ENCODE measurements at places on chromosomes 7 and 10. TPM values are rescaled to one million over a fixed set of nuclear protein-coding genes. Genes with fewer than 3 reads are reported as not detected.
A peak's percentile ranks its signal among the peaks of the same experiment; 100 is the strongest.

- DNase-seq: no peak
These were observed 689.7 kb upstream of the PHF14 start for GRCh38 chr7:10284001-10284400.

DNA sequence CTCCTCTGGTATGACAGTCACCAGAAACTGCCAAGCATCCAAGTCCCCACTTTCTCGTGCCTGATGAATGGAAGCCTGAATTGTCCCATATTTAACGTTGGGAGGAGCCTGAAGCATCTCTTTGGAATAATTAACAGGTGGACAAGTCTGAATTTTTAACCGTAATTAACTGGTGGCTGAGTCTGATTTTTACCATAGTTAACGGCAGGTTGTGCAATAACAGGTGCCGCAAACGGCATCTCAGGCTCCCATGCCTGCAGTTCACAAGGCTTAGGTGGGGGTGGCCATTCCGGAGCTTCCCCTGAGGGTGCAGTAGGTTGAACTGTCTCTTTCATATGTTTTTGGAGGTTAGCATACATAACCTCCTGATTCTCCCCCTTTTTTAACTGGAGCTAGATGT, 2.0 kb upstream of the GIMAP4 start:
- no peak for DNase-seq

DNA sequence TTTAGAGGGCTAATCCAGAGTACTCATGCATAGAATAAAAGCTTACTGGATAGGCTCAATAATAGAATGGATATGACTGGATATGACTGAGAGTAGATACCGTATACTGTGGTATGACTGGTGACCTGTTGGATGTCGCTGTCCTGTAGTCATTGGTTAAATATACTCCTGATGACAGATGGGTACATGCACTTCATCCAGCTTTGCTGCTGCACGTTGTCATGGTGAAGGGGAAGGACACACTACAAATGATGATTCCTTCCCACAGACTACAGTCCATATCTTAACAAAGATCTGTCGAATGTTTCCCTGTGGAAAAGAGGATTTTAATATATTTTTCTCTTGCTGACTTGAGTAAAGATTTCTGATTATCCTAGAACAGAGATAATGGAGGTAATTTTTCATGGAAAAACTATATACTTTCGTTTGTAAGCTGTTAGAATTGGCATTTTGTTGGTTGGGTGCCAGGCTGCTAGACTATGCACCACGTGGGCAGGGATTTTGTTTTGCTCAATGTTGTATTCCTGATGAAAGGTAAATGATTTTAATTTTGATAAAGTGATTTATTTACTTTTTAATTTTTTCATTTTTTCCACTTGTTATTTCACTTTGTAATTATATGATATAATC, 97.3 kb downstream of the PPP1R9A start:
- DNase-seq: no peak

DNA sequence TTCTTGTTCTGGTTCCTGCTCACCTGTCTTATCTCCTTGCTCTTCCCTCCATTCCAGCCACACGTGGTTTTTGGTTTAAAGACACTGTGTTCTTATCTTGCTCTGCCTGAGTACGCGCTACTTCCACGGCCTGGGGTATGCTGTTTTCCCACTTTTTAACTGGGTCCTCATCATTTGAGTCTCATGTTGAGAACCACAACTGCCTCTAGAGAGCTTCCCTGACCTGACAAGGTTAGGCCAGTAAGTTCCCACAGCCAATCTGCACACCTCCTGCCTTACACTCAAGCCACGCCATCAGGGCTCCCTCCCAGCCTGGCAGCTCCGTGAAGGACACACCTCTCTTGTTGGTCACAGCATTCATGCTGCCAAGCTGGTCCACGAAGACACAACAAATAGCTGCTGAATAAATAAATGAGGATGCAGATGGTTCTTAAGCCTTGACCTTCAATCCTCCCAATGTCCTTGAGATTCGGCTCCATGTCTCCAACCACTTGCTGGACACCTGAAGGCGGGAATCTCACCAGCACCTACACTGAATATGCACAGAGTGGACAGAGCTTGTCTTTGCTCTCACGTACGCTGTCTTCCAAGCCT, 201.7 kb upstream of the KLF14 start:
- DNase-seq: no peak

DNA sequence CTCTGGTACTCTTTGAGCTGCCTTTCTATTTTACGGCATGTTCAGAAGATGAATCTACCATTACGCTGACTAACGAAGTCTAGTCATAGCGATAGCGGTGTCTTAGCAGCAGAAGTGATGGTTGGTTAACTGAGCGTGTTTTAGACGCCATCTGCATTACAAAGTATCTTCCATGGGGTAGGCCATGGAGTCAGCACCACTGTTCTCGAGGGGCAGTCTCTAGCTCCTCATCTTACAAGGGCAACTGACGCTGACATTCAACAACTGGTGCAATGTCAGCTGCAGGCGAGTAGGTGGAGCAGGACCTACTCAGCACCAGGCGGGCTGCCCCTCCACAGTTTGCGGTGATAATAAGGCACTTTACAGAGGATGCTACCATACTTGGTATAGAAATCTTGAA, 88.7 kb downstream of the ADARB2 start:
- no peak for DNase-seq

DNA sequence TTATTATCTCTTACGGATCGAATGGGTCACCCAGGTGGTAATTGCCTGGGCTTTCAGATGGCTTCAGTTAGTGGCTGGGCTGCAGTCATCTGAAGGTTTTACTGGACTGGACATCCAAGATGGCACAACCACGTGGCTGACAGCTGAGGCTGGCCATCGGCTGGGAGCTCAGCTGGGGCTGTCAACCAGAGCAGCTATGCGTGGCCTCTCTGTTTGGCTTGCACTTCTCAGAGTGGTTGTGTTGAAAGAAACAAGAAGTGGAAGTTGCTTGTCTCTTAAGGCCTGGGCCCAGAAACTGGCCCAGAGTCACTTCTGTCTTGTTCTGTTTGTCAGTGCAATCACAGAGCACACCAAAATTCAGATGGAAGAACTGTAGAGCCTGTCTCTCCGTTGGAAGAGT, 5.7 kb upstream of the GDI2 start:
- DNase-seq: no peak

GRCh38 chr10:117496616-117497028, 45.9 kb upstream of the EMX2 start:
- DNase-seq: peak; percentile 83

DNA sequence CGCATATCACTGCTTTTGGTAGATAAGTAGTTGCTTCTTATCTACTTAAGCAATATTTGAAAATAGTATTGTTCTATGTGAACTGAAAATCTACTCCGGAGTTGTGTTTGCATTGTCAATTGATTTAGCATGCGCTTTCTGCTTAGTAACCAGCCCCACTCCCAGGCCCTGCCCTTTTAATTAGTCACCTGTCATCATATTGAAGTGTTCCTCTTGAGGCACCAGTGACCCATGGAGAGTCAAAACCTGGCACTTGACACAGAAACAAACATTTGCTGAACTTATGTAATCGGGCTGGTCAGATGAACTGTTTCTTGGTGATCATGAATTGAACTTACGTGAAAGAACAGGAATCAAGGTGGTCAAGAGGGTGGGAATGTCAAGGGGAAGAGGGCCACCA, 27.8 kb upstream of the CDHR3 start:
- no peak for DNase-seq

DNA sequence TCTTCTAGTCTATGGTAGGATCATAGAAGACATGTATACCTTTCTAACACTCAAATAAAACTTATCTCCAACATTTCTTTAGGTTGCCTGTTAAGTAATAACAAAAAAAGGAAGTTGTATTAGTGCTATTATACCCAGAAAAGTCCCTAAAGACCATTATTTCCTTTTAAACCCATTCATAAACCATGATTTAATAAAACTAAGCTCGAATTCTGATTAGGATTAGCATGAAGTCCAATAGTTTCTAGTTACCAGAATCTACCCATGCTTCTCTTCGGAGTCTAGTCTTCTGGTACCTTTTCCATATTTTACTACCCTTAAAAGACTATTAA, 62.7 kb downstream of the USP6NL start:
- DNase-seq: no peak

- no peak for DNase-seq
These were observed 199.7 kb downstream of the BMPER start for GRCh38 chr7:34104992-34105391.

DNA sequence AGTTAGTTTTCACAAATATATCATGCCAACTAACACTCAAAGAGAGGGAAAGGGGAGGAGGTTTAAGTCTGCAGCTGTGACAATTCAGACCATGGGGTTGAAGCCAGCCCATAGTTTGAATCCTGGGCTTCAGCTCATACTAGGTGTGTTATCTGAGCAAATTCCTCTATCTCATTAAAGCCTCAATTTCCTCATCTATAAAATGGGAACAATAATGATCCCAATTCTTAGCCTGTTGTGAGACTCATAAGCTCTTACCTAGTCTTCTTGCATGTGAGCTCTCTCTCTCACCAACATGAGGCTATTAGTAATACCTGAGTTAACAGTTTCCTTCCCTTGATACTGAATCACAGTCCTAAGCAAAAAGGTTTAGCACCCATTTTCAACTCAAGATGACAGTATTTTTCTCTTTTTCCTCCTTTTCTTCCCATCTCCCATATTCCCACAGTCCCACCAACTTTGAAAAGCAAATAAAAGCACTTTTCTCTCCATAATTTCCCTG, 49.8 kb downstream of the NUDCD3 start:
- no peak for DNase-seq

GRCh38 chr7:69811476-69812308, 213.4 kb downstream of the AUTS2 start:
- DNase-seq: no peak

DNA sequence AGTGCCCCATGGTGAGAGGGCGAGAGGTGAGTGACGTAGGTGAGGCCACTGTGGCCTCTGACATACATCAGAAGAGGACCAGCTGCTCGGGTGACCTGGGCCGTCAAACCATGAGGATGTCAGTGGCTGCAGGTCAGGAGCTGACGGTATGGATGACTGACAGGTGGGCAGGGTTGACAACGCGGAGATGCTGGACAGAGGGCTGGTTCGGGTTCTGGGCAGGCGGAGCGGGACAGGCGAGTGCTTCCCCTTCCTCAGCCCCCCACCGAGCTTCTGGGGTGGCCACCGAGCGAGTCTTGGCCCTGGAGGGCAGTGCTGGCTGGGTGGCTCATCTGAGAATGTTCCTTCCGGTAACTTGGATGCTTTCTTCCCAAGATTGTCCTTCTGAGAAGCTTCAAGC, 91.8 kb downstream of the ACTR3B start:
- DNase-seq: no peak

- no peak for DNase-seq
These were observed 242.1 kb upstream of the PPP1R3A start for GRCh38 chr7:114160925-114161324.

- peak; percentile 94 for DNase-seq
These were observed 281.1 kb downstream of the CCDC3 start for GRCh38 chr10:12720217-12720981.

The GLI3 gene
- 4.3 TPM for total RNA-seq

The DLX5 gene
- 1.3 TPM for total RNA-seq

The ASL gene
- 73.8 TPM for total RNA-seq

The VSTM4 gene
- 9.5 TPM for total RNA-seq

The CFAP69 gene
- total RNA-seq: 4.9 TPM

The GSTO2 gene
- total RNA-seq: 0.06 TPM

The DNAJC12 gene
- 3.4 TPM for total RNA-seq

The RSU1 gene
- 58.6 TPM for total RNA-seq

The LIPM gene
- not detected for total RNA-seq

The CRHR2 gene
- not detected for total RNA-seq

The FAM170B gene
- total RNA-seq: not detected

The LIPN gene
- not detected for total RNA-seq

The HOXA3 gene
- total RNA-seq: 12.4 TPM
